ENCODE measurements at places on chromosomes 6 and 20.

- no peak for DNase-seq
Measured at GRCh38 chr6:124459268-124459667, 503.0 kb upstream of the RNF217 start.

DNA sequence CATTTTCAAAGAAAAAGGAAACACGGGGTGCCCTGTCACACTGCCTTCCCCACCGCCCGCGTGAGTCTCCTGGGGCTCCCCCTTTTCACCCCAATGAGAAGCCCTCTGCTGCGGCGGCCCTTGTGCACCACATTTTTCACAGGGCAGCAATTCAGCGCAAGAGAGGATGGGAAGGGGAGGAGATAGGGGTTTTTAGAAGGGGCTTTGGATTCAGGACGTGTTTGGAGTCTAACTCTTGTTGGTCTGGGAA is 726 bp upstream of the ARFGEF3 start:
- DNase-seq, result no peak

- no peak for DNase-seq
Measured at GRCh38 chr20:45448270-45448669, 21.3 kb upstream of the WFDC2 start.

DNA sequence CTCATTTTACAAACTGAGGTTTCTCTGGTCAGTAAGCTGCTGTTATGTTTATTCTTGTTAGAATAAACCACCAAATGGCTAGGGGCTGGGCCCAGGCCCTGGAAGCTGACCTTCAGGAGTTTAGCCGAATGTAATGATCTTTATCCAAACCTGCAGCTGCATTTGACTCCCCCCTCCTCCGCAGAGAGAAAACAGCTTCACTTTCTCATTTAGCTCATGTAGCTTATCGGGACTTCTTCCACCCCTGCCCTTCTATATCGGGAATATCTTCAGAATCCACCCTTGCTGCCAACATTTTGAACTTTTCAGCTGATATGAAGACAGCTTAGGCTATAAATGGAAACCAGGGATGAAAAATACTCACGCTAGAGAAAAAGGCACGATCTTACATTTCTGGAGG is 102.6 kb downstream of the ZMYND8 start:
- DNase-seq, result no peak

DNA sequence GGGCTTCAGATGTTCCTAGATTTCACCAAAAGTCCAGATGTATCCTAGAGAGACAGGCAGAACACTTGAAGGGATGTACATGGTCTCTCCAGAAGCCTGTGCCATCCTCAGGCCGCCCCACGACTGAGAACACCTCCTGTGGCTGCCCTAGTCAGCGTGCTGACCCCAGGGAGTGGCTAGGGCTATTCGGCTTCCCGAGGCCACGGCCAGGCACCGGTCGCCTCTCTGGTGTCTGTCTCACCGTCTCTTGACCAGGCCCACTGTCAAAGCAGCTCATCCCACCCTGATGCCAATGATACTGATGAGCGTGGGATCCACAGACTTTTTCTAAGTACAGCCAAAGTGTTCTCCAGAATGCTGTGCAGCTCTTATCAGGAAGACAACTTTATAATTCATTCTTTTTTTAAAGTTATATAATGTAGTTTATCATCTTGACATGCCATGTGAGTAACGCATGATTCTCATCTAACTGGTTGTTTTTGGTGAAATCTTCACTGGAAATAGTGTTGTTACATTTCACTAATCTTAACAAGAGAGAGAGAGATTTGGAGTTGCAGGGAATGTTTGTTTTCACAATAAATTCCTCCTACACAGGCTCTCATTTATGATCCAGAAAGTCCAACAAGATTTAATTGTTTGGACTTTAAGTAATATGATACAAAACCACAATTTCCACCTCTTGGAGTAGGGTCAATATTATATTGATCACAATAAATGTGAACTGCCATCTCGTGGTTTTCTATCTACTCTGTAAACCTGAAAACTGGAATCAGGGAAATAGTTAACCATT is 41.7 kb upstream of the KLHL31 start:
- DNase-seq, result no peak

- DNase-seq, result no peak
Measured at GRCh38 chr20:16385891-16386290, 187.4 kb downstream of the KIF16B start.

DNA sequence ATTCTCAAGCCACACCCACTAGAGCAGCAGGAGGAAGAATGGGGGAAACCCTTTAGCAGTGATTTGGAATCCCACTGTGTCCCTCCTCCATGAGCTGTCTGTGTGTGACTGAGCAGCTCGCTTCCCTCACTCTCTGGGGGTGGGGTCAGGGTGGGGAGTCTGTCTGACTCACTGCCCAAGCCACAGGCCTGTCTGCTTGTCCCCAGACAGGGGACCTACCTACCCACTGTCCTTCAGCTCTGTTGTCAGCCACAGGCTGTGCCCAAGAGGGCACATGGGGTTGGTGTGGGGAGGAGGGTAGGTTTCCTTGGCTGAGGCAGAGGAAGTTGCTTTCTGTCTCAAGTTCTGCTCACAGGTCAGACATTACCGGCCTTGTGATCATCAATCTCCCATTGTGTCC is 127.0 kb downstream of the MAFB start:
- DNase-seq, result no peak

GRCh38 chr6:170042596-170043118 is 248.2 kb downstream of the DLL1 start:
- no peak for DNase-seq

GRCh38 chr20:46720776-46721425 is 11.5 kb downstream of the SLC2A10 start:
- no peak for DNase-seq

- no peak for DNase-seq
Measured at GRCh38 chr6:117007659-117008058, 130.6 kb downstream of the RFX6 start.

All from stimulated activated naive CD4-positive, alpha-beta T cell treated with Interleukin-2 at 50 U/mL for 16 hours (primary cell).